Astrocyte (in vitro differentiated cells and primary cell): ENCODE measurements at places on chromosomes 16 and 17. TPM values are rescaled to one million over a fixed set of nuclear protein-coding genes. Genes with fewer than 3 reads are reported as not detected.

Gene CD7
- 0.18 and 0.24 TPM in 2 replicates for total RNA-seq

Gene KSR1
- 85.2 and 90.2 TPM in 2 replicates for total RNA-seq

Gene G6PC1
- total RNA-seq: not detected in 2 replicates

Gene FSCN2
- 5.6 and 8.0 TPM in 2 replicates for total RNA-seq

Gene MYH3
- 1.9 TPM in 2 replicates for total RNA-seq

Gene NTN1
- 8.6 and 9.8 TPM in 2 replicates for total RNA-seq

Gene KRTAP2-1
- total RNA-seq: not detected in 2 replicates

Gene AXIN2
- total RNA-seq: 8.0 and 8.9 TPM in 2 replicates

Gene TBC1D3D
- total RNA-seq: 0.36 and 0.43 TPM in 2 replicates

Gene CLEC3A
- total RNA-seq: not detected in 2 replicates

Gene CIBAR2
- not detected in 2 replicates for total RNA-seq

- no peaks in the 10 kb centered on the region for H3K36me3 ChIP-seq
- no peaks in the 10 kb centered on the region for H3K4me1 ChIP-seq
- no peak overlapping the region for H3K4me3 ChIP-seq
Observed at GRCh38 chr16:88843256-88843655, 13.5 kb downstream of the GALNS start.

- H3K36me3 ChIP-seq: no peaks in the 10 kb centered on the region
- H3K4me1 ChIP-seq: peaks cover 12% of the 10 kb centered on the region
- H3K27ac ChIP-seq: no peak overlapping the region
Observed at GRCh38 chr17:67829331-67829730, 4.0 kb downstream of the BPTF start.

GRCh38 chr17:78919861-78920450 is 5.2 kb downstream of the TIMP2 start:
- no peak overlapping the region for H3K27ac ChIP-seq
- no peaks in the 10 kb centered on the region for H3K27me3 ChIP-seq
- DNase-seq: no peak
- H3K4me1 ChIP-seq: peaks cover 45% of the 10 kb centered on the region

DNA sequence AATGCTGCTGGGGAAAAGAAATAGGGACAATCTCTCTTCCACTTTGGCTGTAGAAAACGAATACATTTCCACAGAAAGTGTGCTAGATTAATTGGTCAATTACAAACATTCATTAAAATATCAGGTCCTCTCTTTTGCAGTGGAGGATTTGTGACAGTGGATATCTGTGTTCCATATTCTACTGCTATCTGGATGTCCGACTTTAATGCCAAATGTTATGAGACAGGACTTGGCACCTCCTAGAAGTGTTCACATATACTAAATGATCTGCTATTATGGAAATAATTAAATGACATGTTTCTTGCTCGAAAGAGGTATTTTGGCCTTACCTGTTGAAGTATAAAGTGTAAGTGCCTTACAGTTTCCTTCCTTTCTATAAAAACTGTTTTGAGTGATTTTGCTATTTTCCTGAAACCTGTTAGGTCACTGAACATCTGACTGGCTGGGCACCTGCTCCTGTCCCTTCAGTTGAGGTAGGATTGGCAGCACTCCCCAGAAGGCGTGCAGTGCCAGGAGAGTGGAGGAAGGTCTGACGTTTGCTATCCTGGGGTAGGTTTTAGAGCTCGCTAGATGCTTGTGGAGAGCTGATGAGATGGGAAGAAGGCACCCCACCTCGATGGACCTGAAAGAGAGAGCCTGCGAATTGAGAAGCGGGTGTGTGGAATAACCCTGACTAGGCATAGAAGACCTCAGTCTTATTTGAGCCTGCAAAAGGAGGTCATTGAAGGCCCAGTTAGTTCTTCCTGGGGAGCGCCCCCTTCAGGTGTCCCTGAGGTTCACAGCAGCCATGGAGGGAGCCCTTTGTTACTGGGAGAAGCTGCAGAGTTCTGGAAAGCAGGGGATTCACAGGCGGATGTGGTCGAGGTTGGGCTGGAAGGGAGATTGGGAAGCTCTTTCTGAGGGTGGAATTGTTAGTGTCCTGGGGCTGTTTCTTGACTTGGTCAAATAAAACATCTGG is 159.4 kb upstream of the ZNF267 start:
- no peaks in the 10 kb centered on the region for H3K36me3 ChIP-seq
- H3K27ac ChIP-seq: peak overlapping the region; percentile 89
- peaks cover 7% of the 10 kb centered on the region for H3K4me1 ChIP-seq
- DNase-seq: no peak
- H3K27me3 ChIP-seq: no peaks in the 10 kb centered on the region

DNA sequence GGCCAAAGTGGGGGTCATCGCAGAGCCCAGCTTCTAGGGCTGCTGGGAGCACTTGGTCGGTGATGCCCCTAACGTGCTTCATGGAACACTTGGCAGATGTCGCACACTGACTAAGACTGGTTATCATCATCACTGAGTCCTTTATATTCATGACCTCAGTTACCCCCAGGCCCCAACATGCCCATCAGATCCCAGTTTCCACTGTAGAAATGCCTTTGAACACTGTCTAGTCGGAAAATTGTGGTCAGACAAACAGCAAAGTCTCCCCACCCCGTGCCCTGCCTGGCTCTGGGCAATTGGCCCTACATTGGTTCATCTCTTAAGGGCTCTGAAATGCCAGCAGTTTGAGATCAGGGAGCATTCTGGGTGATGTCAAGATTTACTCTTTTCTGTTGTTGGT is 51.3 kb downstream of the NKD1 start:
- H3K36me3 ChIP-seq: no peaks in the 10 kb centered on the region
- H3K27me3 ChIP-seq: no peaks in the 10 kb centered on the region
- no peak overlapping the region for H3K27ac ChIP-seq
- no peak overlapping the region for H3K4me3 ChIP-seq
- no peak for DNase-seq

- H3K4me3 ChIP-seq: no peak overlapping the region
- no peaks in the 10 kb centered on the region for H3K36me3 ChIP-seq
- H3K27ac ChIP-seq: no peak overlapping the region
Observed at GRCh38 chr17:41322094-41322902, 6.8 kb upstream of the KRTAP17-1 start.

- peak; percentile 25 for DNase-seq
- no peak overlapping the region for H3K4me3 ChIP-seq
- no peak overlapping the region for H3K27ac ChIP-seq
- H3K36me3 ChIP-seq: no peaks in the 10 kb centered on the region
- no peaks in the 10 kb centered on the region for H3K27me3 ChIP-seq
Observed at GRCh38 chr16:31267332-31268032, 7.7 kb downstream of the ITGAM start.

DNA sequence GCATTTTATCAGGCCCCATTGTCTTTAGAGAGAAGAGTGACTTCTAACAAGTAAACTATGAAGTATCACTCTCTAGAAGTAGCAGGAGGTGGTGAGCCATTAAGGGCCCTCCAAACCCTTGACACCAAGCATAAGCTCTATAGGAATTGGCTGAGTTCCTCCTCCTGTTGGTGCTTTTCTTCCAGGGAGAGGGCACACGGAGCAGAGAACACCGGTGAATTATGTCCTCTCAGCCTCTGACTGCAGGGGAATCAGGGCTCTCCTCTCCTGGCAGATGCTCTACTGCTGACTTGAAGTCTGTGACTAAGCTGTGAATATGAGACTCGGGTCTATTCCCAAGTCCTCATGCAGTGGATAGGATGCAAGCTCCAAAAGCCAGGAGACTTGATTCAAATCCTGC is 32.3 kb downstream of the CHD9 start:
- no peaks in the 10 kb centered on the region for H3K27me3 ChIP-seq
- H3K4me3 ChIP-seq: no peak overlapping the region
- no peaks in the 10 kb centered on the region for H3K36me3 ChIP-seq
- DNase-seq: peak; percentile 40

GRCh38 chr16:67470359-67470758 is 10.6 kb downstream of the ATP6V0D1 start:
- H3K4me1 ChIP-seq: peaks cover 4% of the 10 kb centered on the region
- peaks cover under 1% of the 10 kb centered on the region for H3K36me3 ChIP-seq
- no peak overlapping the region for H3K4me3 ChIP-seq
- no peaks in the 10 kb centered on the region for H3K27me3 ChIP-seq
- H3K27ac ChIP-seq: no peak overlapping the region

- no peaks in the 10 kb centered on the region for H3K36me3 ChIP-seq
- no peaks in the 10 kb centered on the region for H3K4me1 ChIP-seq
- H3K27me3 ChIP-seq: no peaks in the 10 kb centered on the region
Observed at GRCh38 chr16:25966172-25967097, 274.7 kb downstream of the HS3ST4 start.

DNA sequence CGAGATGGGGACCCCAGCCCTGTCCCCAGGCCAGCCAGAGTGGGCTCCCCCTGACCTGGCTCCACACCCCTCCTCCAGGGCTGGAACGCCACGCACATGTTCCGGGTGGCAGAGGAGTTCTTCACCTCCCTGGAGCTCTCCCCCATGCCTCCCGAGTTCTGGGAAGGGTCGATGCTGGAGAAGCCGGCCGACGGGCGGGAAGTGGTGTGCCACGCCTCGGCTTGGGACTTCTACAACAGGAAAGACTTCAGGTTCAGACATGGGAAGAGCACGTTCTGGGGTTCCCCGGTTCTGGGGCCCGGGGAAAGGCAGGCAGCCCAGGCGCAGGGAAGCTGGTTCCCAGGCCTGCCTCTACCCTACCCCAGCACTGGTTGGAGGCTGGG is 4.6 kb downstream of the ACE start:
- no peak for DNase-seq
- H3K4me1 ChIP-seq: peaks cover 16% of the 10 kb centered on the region
- no peak overlapping the region for H3K27ac ChIP-seq
- H3K4me3 ChIP-seq: no peak overlapping the region
- peaks cover 6% of the 10 kb centered on the region for H3K27me3 ChIP-seq

DNA sequence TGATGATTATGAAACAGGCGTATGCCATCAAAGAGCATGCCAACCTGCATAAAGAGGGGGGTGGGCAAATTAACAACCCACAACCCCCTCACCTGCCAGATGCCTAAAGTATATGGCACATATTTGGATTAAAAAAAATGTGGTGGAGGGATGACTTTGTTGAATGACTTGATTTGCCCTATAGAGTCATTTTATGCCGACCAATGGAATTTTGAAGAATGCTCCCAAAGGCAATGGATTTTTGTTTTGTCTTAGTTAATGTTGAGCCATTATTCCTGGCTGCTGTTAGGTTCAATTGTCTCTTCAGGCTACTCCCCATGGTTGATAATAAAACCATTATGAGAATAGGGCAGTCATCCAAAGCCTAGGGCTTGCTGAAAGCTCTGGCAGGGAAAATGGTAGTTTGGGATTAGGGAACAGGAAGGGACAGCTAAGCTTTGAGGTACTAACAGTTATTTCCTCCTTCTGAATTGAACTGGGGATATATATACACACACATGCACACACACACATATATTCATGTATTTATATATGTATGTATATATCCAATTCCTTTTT is 5.8 kb upstream of the CHCT1 start:
- H3K27ac ChIP-seq: no peak overlapping the region
- H3K4me1 ChIP-seq: peaks cover 2% of the 10 kb centered on the region
- H3K27me3 ChIP-seq: no peaks in the 10 kb centered on the region
- H3K36me3 ChIP-seq: no peaks in the 10 kb centered on the region
- no peak for DNase-seq
- no peak overlapping the region for H3K4me3 ChIP-seq

DNA sequence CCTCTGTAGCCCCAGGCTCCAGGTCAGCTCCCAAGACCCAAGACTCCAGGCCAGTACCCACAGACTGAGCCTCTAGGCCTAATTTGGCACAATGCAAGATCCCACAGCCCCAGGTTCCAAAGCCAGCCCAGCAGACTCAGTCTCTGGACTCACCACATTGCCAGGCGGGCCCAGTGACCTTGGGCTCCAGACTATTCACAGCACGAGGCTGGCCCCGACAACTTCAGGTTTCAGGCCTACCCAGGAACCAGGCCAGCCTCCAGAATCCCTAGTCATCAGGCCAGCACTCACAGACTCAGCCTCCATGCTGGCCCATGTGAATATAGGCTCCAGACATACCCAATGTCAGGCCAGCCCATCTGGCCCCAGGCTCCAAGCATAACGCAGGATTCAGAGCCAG is 103.8 kb downstream of the CEP112 start:
- H3K27ac ChIP-seq: no peak overlapping the region
- H3K4me1 ChIP-seq: peaks cover 3% of the 10 kb centered on the region
- no peak for DNase-seq

DNA sequence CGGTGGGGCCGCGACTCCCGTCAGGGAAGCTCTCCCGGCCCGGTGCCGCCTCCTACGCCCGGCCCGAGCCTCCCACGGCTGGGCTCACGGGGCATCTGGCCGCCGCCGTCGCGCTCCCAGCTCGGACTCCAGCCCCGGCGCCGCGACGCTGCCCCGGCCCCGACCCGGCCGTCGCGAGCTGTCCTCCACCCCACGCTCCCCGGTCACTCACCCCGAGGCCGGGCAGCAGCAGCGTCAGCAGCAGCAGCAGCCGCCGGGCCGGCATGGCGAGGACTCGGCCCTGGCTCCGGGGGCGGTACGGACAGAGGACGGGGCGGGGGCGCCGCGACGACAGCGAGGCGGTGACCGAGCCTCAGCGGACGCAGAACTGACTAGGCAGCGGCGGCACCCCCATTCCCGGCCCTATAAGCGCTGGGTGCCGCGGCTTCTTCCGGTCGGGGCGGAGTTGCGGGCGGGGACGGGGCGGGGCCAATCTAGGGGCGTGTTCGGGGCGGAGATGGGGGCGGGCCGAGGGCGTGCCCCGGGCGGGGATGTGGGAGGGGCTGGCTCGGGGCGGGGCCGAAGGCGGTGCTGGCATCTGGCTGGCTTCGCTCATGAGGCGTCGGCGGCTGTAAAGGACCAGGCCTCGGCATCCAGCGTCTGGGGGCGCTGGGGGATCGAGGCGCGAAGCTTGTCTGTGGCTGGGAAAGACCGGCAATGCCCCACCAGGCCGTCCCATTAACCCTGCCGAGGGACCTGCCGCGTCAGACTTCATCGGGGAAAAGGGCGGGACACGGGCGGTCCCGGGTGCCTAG is at the start of gene ERN1:
TSS of gene ERN1 (minus strand) at position 380 of the 794 bp plus-strand sequence. CDS start at position 265, 115 bp downstream.
- H3K36me3 ChIP-seq: no peaks in the 10 kb centered on the region
- H3K27me3 ChIP-seq: no peaks in the 10 kb centered on the region
- H3K27ac ChIP-seq: peak within 1 kb of the TSS; percentile 70
- peaks cover 12% of the 10 kb centered on the region for H3K4me1 ChIP-seq
- DNase-seq: peak; percentile 83

GRCh38 chr17:79174905-79175856 is 100.6 kb downstream of the ENGASE start:
- no peaks in the 10 kb centered on the region for H3K4me1 ChIP-seq
- no peak overlapping the region for H3K4me3 ChIP-seq
- no peaks in the 10 kb centered on the region for H3K36me3 ChIP-seq
- no peak for DNase-seq
- H3K27ac ChIP-seq: no peak overlapping the region

DNA sequence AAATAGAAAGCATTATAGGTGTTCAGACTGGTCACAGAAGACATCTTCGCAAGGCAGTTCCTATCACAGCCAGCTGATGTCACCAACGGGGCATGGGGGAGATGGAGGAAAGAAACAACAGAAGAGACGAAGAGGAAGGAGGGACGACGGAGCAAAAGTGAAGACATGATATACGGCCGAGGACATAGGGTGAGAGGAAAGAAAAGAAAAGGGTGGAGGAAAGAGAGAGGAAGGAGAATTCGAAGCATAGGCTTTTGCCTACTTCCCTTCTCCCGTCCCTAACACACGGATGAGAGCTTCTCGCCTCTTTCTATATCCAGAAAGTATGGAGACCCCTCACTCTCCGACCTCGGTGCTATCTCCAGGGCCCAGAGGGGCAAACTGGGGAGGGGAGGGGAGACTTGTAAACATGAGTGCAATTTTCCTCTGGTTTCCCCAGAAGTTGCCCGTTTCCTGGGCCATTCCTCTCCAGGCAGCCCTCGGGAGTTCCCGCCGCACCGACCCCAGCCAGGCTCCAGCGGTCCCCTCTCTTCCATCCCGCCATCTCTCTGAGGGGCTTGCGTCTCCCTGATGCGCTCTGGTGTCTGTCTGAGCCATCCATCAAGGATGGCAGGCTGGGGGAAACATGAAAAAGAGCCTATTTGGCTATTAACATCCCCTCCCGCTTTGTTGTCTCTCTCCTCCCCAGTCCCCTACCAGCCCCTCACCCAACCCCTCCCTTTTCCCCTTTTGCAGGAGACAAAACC is 26.0 kb downstream of the COPZ2 start:
- peak overlapping the region; percentile 47 for H3K4me3 ChIP-seq
- H3K27ac ChIP-seq: no peak overlapping the region
- peaks cover 10% of the 10 kb centered on the region for H3K4me1 ChIP-seq
- H3K36me3 ChIP-seq: no peaks in the 10 kb centered on the region
- DNase-seq: peak; percentile 22
